ENCODE measurements at places on chromosomes 5 and 9.

DNA sequence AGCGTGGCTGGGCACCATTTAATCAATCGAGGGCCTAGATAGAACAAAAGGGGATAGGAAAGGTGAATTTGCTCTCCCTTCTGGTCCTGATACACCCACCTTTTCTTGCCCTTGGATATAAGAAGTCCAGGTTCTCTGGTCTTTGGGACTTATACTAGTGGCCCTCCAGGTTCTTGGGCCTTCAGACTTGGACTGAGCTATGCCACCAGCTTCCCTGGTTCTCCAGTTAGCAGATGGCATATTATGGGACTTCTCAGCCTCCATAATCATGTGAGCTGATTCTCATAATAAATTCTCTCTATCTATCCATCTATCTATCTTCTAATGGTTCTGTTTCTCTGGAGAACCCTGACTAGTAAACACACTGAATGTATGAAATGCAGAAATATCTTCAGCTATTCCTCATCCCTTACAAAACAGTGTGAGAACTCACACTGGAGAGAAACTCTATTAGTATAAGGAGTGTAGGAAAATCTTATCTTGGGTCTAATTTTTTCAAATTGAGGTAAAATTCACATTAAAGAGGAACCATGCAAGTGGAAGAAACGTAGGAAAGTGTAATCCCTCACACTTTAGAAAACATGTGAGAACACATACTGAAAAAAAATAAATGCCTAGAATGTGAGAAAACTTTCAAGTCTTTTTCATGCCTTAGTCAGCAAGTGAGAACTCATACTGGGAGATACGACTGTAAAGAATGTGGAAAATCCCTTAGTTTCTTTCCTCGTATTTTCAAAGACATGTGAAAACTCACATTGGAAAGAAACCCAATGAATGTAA lies 15.5 kb downstream of the PCDHB15 start:
- no peak for DNase-seq

GRCh38 chr5:12704955-12705354 lies 800.7 kb upstream of the CTNND2 start:
- no peak for DNase-seq

GRCh38 chr5:3659907-3660306 lies 64.3 kb downstream of the IRX1 start:
- no peak for DNase-seq

DNA sequence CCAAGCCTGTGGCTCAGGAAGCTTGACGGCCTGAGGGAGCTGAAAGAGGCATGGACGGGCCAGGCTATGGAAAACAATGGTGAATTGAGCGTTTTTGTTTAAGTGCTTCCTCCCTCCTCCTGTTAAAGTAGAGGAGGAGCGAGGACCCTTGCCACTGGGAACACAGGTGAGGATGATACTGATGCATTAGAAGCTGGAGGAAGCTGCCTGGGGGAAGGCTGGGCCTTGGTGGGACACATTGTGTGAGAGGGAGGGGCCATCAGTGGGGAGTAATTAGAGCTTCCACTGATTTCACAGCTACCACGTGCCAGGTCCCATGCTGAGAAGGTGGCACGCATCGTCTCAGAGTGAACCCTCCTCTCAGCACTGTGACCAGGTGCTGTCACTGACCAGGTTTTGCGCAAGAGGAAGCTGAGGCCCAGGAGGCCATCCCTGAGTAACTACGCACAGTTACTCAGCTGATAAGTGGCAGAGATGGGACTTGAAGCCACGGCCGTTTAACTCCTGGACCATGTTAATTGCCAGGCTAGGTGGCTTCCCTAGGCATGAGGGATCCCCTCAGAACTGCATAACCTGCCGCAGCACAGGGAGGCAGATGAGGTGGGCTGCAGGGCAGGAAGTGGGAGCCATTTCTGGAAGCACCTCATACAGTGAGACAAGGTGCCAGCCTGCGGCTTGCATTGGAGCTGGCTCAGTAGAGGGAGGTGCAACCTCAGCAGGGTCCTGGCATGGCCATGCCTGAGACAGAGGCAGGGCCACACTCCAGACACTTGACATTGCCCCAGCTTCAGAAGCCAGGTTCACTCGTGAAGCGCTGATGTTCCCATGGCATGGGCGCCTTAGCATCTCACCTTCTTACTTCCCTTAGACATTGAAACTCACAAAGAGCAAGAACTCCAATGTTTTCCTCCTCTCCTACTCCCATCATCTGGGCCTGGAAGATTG lies 195.3 kb upstream of the MVB12B start:
- no peak for DNase-seq

DNA sequence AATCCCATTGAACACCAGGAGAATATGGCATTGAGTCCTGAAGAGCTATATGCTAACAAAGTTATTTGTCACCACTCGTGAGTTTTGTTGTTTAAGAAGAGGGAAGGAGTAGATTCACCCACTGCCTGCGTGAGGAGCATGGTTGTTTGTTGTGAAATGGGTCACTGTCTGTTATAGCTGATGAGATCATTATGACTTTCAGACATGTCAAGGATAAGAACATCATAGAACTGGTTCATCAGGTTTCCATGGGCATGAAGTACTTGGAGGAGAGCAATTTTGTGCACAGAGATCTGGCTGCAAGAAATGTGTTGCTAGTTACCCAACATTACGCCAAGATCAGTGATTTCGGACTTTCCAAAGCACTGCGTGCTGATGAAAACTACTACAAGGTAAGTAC lies 76.9 kb downstream of the SYK start:
- no peak for DNase-seq

GRCh38 chr9:82128011-82128696 lies 139.6 kb downstream of the SPATA31D1 start:
- DNase-seq, result no peak

DNA sequence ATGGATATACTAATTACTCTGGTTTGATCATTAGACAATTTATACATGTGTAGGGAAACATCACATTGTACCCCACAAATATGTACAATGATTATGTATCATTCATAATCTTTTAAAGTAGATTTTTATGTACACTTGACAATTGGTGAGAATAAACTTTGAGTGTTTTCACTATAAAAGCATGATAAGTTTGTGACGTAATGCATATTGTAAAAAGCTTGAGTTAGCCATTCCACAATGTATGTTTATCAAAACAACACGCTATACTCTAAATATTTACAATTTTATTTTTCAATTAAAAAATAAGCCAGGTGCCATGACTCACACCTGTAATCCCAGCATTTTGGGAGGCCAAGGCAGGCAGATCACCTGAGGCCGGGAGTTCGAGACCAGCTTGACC lies 360.1 kb upstream of the ITGA1 start:
- no peak for DNase-seq

GRCh38 chr9:12956805-12957204 lies 182.0 kb downstream of the LURAP1L start:
- no peak for DNase-seq

- no peak for DNase-seq
Observed at GRCh38 chr5:117859176-117859575, 1129.2 kb downstream of the DTWD2 start.

DNA sequence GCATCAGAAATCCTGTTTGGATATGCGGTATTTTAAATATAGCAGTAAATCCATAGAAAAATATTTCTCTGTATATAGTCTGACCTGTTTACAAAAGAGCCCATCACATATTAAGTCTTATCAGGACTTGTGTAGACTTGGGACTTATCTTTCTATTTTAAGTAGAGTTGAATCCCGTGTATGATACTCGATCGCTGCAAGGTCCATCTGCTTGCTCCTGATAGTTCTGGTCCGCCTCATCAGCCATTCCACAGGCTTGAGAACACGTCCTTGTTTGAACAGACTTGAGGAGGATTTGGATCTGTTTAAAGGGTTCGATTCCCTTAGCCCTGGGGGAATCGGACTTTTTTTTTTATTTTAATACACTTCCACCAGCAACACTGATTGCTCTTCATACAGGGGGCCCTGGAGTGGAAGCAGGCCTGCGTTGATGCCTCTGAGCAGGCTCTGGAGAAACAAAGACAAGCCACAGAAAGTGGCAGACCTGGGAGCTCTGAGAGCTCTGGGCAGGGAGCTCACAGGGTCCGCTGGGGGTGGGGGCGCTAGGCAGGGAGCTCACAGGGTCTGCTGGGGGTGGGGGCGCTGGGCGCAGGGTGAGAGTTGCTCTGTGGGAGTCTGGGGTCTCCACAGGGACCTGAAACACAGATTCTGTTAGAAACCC lies 112.2 kb downstream of the MVB12B start:
- DNase-seq, result no peak

DNA sequence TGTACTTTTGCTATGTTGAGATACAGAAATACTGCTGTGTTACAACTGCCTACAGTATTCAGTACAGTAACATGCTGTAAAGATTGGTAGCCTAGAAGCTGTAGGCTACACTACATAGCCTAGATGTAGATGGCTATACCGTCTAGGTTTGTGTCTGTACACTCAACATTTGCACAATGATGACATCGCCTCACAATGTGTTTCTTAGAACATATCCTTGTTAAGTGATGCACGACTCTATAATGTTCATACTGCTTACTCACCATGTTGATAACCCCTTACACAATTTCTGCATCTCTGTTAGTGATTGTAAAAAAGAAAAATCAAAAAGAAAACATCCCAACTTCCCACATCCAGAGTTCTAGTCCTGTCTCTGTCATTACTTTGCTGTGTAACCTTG lies 450.0 kb downstream of the CCDC171 start:
- DNase-seq, result no peak

GRCh38 chr5:82719368-82719767 lies 357.8 kb downstream of the TMEM167A start:
- DNase-seq, result peak; percentile 18

DNA sequence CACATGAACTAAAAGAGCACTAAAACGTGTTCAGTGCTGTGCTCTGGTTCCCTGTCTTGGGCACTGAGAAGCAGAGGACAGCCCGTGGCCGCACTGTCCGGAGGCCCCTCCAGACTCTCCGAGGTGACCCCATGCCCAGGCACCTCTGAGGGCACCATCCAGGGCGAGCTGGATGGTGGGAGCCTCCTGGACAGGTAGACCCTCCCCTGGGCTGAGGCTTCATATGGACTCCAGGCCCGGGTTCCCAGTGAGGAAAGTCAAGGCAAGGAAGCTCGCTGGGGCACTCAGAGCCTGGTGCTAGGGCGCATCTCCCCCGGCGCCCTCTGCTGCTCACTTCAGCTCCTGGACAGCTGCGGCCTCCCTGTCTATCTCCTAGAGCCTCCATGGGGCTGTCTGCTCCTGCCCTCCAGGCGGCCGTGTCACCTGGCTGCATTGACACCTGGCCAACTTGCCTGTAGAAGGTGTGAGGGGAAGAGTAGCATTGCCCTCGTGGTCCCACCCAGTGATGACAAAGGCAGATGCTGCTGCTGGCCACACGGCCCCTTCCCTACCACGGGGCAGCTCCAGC lies 178.2 kb upstream of the IRX1 start:
- DNase-seq, result no peak

DNA sequence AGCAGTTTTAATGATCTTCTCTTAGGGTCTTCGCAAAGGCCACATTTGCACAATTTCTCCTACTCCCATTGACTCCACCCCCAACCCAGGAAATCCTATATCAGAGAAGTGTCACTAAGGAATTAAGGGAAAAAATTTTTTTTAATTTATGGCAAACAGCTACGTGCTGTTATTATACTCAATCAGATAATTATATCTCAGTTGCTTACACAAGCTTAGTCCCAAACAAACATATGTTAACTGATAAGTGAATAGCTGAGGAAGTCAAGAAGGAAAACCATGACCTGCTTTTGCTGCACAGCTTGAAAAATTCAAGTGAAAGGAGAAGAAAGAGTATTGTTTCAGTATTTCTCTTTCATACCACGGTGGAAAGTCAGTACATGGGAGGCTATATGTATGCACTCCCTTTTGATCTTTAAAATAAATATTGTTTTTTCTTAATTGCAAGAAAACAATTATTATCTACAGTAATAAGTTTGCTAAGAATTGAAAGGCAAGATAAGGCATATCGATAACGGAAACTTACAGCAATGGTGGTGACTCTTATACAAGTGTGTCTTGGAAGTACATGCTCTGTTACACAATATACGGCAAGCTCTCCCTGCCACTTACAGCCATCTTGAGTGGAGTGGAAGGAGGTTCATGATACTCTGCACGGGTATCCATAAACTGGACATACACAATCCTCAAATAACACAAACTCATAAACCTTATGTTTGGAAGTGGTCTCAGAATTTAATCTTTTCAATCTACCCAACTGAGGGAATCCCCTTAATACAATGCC lies 167.9 kb upstream of the FREM1 start:
- DNase-seq, result no peak

- DNase-seq, result no peak
Observed at GRCh38 chr9:36781533-36781932, 208.8 kb downstream of the MELK start.

DNA sequence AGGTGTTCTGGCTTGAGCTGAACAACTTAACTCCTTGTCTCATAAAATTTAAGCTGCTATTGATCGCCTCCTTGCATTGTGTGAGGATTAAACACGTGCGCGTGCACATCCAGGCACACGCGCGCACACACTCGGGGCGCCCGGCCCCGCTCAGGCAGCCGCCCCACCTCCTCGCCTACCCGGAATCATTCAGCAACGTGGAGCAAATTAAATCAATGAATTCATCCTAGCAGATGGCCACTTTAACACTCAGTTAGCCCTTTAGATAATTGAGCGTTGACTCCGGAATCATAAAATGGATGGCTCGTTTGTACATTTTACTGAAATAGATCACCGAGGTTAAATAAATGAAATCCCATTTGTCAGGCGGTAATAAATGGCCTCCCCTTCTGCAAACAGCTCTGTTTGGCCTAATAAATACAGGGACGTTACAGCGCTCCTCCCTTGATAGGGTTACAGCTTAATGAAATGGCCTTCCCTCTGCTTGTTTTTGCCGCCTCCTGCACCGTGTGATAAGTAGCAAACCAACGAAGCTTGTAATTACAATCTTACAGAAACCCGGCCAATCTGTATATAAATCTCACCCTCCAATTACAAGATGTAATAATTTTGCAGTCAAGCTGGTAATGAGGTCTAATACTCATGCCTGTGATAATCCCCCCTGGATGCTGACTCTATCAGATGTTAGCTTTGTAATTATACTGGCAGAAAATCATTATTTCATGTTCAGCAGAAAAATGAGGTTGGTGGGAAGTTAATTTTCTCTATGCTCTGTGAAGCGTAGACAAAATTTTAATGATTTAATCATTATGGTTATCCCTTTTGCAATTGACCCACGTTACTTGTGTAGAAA lies 229.7 kb upstream of the IRX4 start:
- DNase-seq, result no peak

DNA sequence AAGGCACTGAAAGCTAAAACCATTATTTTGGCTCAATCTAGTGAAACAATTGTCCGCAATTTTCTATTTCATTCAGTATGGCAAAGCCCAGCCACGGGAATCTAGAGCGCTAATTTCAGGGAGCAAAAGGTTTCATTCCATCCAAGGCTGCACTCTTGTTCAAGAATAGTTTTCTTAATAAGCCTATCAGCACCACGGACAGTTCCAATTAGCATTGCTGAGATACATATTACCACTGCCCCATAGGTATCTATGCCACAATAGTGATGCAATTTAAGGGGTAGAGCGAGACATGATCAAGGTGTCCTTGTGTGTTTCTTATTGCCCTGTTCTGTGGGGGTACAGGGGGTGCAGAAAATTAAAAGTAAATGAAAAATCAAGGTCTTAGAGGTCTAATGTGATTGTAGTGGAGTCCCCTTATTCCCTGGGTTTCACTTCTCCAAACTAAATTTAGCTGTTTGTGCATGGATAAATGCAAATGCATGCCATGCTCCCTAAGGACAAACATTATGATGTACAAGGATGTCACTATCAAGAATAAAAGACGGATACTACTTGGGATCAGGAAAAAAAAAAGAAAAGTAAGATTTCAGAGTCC lies 45.5 kb downstream of the SPOCK1 start:
- DNase-seq, result no peak

All from stimulated activated naive CD8-positive, alpha-beta T cell treated with anti-CD3 and anti-CD28 coated beads, Interleukin-15, amount 100 ng/mL, for 72 hours (primary cell).